ENCODE measurements at places on chromosomes 1 and 21. TPM values are rescaled to one million over a fixed set of nuclear protein-coding genes. Genes with fewer than 3 reads are reported as not detected.

The ASCL5 gene
- not detected for total RNA-seq

The GPR161 gene
- 7.6 TPM for total RNA-seq

The TNFRSF1B gene
- 28.0 TPM for total RNA-seq

The ADAMTS4 gene
- 42.6 TPM for total RNA-seq

The HMCN1 gene
- total RNA-seq = 4.7 TPM

The ATAD3C gene
- 8.0 TPM for total RNA-seq

The SAMSN1 gene
- 8.3 TPM for total RNA-seq

The CD1E gene
- total RNA-seq = 0.52 TPM

The PRDM2 gene
- total RNA-seq = 83.1 TPM

The KCNJ15 gene
- 58.5 TPM for total RNA-seq

GRCh38 chr1:197774466-197775281 lies 606 bp downstream of the DENND1B start:
- DNase-seq = no peak

GRCh38 chr1:76554283-76554682 lies 313.0 kb upstream of the ST6GALNAC5 start:
- no peak for DNase-seq

DNA sequence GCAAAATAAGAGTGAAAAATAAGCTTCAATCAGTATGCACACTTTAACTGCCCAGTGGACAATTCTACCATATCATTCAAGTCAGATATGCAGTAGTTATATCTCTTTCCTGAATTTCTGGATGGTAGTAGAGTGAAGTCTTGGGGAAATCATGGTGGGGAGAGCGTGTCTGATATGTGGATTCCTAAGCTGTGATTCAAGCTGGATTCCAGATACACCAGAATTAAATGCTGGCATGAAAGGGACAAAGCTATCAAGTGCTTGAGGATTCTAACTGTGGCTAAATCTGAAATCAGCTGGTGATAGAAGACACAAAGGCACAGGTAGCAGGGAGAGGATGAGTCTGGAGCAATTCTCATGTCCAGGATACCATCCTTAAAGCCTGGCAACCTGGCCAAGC lies 323.5 kb downstream of the DUSP10 start:
- no peak for DNase-seq

- DNase-seq = no peak
These were observed 485.4 kb upstream of the LRRC7 start for GRCh38 chr1:69082312-69082711.

- peak; percentile 38 for DNase-seq
These were observed 10.9 kb upstream of the GSTM3 start for GRCh38 chr1:109751531-109752260.

DNA sequence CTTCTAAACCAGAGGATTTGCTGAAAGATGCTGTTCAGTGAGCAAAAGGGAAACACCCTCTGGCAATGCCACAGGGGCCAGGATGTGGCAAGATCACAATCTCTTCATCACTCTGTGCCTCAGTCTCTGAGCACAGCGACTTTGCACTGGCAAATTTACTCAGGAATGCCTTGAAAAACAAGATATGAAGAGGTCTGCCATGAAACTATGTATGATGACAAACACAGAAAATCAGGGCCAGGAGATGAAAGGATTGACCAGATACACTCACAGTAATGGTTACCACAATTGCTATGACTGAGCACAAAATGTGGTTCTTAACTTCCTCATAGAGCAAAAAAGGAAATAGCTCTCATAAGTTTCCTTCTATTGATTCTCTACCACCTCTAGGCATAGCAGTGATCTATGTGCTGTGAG lies 5.8 kb downstream of the TTC13 start:
- DNase-seq = no peak

DNA sequence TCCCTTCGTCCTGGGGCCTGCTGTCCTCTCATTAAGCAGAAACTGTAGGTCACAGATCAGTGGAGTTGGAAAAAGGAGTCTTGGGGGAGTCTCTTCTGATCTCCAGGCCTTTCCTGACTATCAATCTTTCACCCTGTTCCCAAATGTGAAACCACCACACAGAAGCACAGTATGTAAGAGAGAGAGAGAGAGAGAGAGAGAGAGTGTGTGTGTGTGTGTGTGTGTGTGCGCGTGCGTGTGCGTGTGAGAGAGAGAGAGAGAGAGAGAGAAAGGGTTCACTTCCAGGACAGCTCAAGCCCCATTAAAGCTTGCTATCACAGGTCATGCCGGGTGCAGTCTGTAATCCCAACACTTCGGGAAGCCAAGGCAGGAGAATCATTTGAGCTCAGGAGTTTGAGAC lies 1.5 kb upstream of the TTC24 start:
- DNase-seq = no peak

- no peak for DNase-seq
These were observed 1670.9 kb downstream of the PLA2G4A start for GRCh38 chr1:188499690-188500089.

GRCh38 chr1:69045572-69045971 lies 522.1 kb upstream of the LRRC7 start:
- DNase-seq = no peak

DNA sequence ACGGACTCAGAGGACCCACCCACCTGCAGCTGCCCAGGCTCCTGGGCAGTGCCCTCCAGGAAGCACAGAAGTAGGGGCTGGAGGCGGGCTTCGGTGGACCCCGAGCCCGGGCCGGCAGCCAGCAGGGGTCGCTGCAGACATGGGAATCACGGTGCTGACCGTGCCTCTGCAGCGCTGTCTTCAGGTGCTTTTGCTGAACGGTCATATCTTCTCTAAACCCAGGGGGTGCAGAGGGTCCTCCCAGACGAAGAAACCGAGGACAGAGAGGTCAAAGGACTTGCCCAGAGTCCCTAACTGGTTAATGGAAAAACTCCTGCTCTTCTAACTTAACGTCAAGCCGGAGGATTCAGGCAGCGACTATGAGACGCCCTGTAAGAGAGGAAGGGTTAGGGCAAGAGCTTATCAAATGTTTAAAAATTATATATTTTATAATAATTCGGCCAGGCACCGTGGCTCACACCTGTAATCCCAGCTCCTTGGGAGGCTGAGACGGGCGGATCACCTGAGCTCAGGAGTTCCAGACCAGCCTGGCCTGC lies 21.5 kb upstream of the LEFTY2 start:
- DNase-seq = no peak

DNA sequence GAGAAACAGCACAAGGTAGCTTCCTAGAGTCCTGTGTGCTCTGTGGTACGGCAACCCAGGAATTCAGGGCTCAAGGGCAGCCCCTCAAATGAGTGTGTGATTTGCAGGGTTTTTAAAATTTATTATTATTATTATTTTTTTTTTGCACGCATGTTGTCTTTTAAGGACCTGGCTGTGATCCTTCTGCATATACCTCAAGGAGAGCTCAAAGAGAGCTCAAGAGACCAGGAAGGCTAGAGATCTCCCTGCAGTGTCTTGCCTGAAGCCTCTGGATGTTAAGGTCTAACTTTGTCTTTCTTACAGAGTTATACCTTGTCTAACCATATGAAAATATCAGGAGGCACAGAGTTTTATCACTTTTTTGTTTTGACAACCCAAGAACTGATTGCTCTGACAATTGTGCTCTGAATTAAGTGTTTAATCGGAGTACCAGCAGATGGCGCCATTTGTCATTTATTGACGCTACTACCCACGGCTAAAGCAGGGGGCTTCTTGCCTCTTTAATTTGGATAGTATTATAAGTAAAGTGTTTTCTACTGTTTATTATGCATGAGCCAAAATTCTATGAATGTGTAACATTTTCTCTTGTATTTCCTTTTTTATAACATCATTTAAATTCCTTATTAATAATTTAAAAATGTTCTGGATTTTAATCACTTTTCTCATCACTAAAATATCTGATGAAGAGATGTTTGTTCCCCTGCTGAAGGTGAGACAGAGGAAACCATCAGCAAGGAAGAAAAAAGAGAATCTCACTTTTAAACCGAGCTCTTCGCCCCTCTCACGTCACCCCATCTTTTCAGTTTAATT lies 35.8 kb upstream of the LMO4 start:
- DNase-seq = peak; percentile 49

- DNase-seq = no peak
These were observed 306.8 kb upstream of the FMN2 start for GRCh38 chr1:239784896-239785295.

DNA sequence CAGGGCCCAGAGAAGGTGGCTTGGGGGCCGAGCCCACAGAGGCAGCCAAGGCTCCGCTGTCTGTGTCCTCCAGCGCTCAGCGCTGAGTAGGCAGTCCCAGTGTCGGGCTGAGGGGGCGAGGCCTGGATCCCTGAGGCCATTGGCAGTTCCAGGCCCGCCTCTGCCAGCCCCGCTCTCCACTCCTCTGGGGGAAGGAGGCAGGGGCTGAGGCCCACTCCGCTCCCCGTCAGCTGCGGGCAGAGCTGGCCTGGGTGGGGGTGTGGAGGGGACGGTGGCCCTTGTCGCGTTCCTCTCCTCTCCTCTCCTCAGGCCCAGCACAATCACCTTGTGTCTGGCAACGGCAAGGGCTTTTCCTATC lies 132.8 kb downstream of the CASZ1 start:
- peak; percentile 69 for DNase-seq

- DNase-seq = no peak
These were observed 10.0 kb upstream of the GJB3 start for GRCh38 chr1:34770891-34771504.

GRCh38 chr1:190479050-190479397 lies 1.4 kb upstream of the BRINP3 start:
- DNase-seq = no peak

DNA sequence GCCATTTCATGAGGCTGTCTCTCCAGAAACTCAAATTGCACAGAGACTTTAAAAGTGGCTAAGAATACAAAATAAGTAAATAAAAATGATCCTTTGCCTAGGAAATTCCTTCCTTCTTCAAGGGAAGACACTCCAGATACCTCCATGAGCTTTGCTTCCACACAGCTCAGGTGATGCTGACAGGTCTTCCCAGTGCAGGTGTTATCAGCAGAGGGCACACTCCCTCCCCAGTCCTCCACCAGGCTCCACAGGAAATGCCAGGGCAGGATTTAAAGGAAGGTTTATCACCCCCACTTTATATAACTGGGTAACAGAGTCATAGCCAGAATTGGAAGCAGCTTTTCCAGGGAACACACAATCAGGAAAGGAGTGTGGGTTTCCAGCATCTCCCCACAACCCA lies 5.7 kb downstream of the HSD3B2 start:
- no peak for DNase-seq

DNA sequence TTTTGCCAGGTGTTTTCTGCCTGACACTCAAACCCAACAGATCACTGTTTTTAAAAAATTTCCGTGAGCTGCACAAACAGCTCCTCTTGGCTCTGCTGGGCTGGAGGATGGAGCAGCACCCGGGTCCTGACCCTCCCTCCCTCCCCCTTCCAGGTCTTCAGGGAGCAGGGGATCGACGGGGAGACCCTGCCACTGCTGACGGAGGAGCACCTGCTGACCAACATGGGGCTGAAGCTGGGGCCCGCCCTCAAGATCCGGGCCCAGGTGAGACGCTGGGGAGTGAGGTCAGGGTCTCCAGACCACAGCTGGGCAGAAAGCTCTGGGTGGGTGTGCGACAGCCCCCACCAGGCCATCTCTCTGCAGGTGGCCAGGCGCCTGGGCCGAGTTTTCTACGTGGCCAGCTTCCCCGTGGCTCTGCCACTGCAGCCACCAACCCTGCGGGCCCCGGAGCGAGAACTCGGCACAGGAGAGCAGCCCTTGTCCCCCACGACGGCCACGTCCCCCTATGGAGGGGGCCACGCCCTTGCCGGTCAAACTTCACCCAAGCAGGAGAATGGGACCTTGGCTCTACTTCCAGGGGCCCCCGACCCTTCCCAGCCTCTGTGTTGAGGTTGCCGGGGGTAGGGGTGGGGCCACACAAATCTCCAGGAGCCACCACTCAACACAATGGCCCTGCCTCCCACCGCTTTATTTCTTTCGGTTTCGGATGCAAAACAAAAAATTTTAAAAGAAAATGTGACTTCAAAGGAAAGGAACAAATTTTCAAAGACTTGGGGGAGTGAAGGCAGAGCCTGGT lies 15.3 kb downstream of the NOC2L start:
- no peak for DNase-seq

GRCh38 chr1:21469581-21469980 lies 29.6 kb downstream of the NBPF3 start:
- DNase-seq = no peak

DNA sequence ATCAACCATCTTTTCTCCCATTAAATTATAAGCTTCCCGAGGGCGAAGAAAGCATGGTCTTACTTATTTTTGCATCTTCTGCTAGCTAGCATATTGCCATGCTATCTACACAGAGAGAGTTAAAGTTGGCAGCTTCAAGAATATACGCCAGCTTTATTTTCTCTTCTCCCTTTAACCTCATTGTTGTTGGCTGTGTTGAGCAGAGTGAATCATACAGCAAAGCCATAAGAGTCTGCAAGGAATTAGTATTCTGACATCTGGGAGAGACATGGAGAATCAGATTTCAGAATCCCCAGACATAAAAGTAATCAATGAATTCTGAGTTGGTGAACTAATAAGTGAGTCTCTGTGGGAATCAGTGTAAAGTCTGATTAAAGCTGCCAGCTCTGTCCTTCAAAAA lies 649.6 kb upstream of the PTBP2 start:
- DNase-seq = no peak

- DNase-seq = no peak
These were observed 22.5 kb upstream of the SLC27A3 start for GRCh38 chr1:153752571-153753195.

- DNase-seq = no peak
These were observed 125.4 kb downstream of the FOXD2 start for GRCh38 chr1:47563201-47563600.

GRCh38 chr1:219810451-219810850 lies 117.9 kb downstream of the SLC30A10 start:
- no peak for DNase-seq

DNA sequence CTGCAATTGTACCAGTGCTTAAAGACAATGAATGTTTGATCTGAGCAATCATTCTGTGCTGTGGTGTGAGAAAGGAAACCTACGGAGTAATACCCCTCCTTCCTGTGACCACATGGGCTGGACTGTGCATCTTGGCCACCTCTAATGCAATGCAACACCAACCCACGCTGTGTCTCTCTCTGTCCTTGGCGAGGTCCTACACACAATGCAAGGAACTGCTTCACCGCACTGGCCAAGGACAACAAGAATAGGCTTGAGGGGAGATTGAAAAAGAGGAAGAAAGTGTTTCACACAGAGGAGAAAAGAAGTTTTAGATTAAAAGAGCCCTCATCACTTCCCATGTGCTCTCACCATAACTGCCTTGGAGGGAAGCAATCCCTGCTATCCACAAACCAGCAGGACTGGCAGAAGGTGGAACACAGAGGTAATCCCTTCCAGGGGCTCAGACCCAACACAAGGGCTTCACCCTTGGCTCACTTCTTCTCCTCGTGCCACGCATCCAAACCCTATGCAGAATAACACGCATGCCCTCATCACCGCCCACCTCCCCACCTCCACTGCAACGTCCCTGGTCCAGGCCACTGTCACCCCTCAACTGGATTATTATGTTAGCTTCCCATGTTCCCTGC lies 112.5 kb upstream of the ERG start:
- no peak for DNase-seq

DNA sequence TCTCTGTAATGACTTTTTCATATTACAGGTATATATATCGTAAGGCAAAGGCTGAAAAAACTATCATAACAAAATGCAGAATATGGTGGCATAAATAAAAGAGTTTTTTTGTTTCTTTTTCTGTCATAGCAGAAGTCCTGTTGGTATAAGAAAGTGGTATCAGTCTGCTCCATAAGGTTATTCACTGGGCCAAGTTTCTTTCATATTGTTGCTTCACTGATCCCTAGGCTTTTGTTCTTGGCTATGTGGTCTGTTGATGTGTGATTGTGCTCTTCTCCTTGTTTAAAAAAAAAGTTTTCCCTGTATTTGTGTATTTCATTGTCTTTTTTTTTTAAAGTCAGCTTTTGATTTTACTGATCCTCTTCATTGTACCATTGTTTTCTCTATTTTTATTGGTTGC lies 26.0 kb downstream of the PTBP2 start:
- DNase-seq = no peak

- DNase-seq = no peak
These were observed 144.3 kb downstream of the CD247 start for GRCh38 chr1:167373986-167374385.
